ENCODE measurements at places on chromosomes 4 and X.

- DNase-seq, result no peak
Observed at GRCh38 chr4:25313201-25313895, 774 bp downstream of the ZCCHC4 start.

- DNase-seq, result no peak
Observed at GRCh38 chrX:148618470-148619445, 118.3 kb downstream of the AFF2 start.

- no peak for DNase-seq
Observed at GRCh38 chrX:42715701-42716262, 62.2 kb downstream of the PPP1R2C start.

DNA sequence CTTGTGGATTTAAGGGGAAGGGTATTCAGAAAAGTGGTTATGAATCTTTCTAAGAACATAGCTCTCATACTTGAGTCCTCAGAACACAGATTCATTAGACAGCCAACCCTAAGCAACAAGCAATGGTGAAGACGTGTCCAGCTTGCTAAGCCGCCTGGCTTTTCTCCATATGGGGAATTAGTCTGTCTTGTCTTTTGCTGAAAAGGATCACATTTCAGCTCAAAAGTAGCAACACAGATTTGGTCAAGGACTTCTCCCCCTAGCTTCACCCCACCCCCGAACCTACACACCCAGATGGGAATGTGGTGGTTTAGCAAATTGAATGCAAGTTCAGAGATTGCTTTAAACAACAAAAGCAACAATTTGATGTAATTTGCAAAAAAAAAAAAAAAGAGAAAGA, 103.3 kb upstream of the RASGEF1B start:
- no peak for DNase-seq

- DNase-seq, result no peak
Observed at GRCh38 chr4:55255179-55255578, 90.9 kb upstream of the SRD5A3 start.

DNA sequence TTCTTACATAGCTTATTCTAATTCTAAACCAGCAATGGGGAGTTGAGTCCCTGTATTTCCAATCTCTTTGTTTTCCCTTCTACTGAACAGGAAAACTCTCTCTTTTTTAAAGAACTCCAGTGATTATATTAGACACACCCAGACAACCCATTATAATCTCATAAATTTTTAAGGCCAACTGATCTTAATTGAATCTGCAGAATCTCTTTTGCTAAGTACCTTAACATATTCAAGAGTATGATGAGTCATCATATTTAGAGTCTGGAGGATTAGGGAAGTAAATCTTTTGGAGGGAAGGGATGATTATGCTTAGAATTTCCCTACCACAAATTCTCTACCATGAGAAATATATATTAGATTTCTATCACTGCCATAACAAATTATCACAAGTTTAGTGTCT, 705.1 kb downstream of the CENPC start:
- DNase-seq, result no peak
